Mammary microvascular endothelial cell (primary cell): ENCODE measurements at places on chromosomes 2 and 18. TPM values are rescaled to one million over a fixed set of nuclear protein-coding genes. Genes with fewer than 3 reads are reported as not detected.

DNAH7 gene
- total RNA-seq = 0.49 TPM in 1 of 2 replicates, not detected in the other

ANKAR gene
- total RNA-seq = 1.7 and 3.1 TPM in 2 replicates

CDH20 gene
- total RNA-seq = 0.05 and 0.07 TPM in 2 replicates

CD8B gene
- total RNA-seq = not detected in 2 replicates

METTL21A gene
- total RNA-seq = 14.9 and 17.6 TPM in 2 replicates

SLC19A3 gene
- total RNA-seq = not detected in 2 replicates

UGT1A8 gene
- total RNA-seq = not detected in 2 replicates

TMEM17 gene
- 1.4 and 2.0 TPM in 2 replicates for total RNA-seq

FLACC1 gene
- 0.44 TPM in 1 of 2 replicates, not detected in the other for total RNA-seq

ARL4C gene
- 3.3 and 4.1 TPM in 2 replicates for total RNA-seq

RTN4 gene
- 392 and 407 TPM in 2 replicates for total RNA-seq

KCNIP3 gene
- 0.15 TPM in 1 of 2 replicates, not detected in the other for total RNA-seq

GRHL1 gene
- 0.73 and 0.94 TPM in 2 replicates for total RNA-seq

PDK1 gene
- total RNA-seq = 5.6 and 6.1 TPM in 2 replicates

LINC00305 gene
- total RNA-seq = not detected in 2 replicates

CKAP2L gene
- 19.5 and 21.0 TPM in 2 replicates for total RNA-seq

THSD7B gene
- total RNA-seq = not detected in 2 replicates

IL18RAP gene
- not detected in 2 replicates for total RNA-seq

MBOAT2 gene
- total RNA-seq = 7.3 and 13.5 TPM in 2 replicates

KCNS3 gene
- 1.1 and 4.8 TPM in 2 replicates for total RNA-seq

NMUR1 gene
- not detected in 2 replicates for total RNA-seq

HOXD13 gene
- not detected in 2 replicates for total RNA-seq

NT5C1B gene
- not detected in 2 replicates for total RNA-seq

SPP2 gene
- not detected in 2 replicates for total RNA-seq

ZNF514 gene
- total RNA-seq = 1.3 and 10.1 TPM in 2 replicates

GALNT5 gene
- total RNA-seq = under 0.01 and 0.07 TPM in 2 replicates

CTNNA2 gene
- total RNA-seq = not detected in 2 replicates
